Glomerular endothelial cell (primary cell): ENCODE measurements at places on chromosomes 16 and 17.

DNA sequence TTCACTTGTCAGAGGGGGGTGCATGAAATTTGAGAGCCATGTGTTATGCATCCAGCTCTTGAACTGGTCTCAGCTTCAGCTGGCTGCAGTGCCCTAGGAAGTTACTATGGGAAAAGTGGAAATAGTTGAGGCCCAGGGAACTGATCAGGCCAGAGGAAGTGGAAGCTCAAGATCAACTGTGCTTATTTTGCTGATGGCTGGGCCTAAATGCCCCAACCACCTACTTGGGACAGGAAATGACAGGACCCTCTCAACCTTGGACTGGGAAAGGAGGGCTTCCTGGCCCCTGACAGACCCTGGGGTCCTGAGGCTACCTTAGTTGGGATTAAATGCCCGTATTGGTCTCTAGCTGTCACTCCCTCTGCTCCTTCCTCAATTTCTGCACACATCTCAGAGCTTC is 1.2 kb upstream of the TAOK2 start:
- no peak for DNase-seq

DNA sequence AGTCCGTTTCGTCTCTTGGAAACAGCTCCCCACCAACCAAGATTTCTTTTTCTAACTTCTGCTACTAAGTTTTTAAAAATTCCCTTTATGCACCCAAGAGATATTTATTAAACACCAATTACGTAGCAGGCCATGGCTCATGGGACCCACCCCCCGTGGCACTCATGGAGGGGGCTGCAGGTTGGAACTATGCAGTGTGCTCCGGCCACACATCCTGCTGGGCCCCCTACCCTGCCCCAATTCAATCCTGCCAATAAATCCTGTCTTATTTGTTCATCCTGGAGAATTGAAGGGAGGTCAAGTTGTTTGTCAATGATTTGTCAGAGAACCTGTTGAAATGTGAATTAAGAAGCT is 48.2 kb downstream of the IL21R start:
- DNase-seq: no peak

GRCh38 chr16:6835941-6836340 is 496.7 kb upstream of the RBFOX1 start:
- DNase-seq: no peak

DNA sequence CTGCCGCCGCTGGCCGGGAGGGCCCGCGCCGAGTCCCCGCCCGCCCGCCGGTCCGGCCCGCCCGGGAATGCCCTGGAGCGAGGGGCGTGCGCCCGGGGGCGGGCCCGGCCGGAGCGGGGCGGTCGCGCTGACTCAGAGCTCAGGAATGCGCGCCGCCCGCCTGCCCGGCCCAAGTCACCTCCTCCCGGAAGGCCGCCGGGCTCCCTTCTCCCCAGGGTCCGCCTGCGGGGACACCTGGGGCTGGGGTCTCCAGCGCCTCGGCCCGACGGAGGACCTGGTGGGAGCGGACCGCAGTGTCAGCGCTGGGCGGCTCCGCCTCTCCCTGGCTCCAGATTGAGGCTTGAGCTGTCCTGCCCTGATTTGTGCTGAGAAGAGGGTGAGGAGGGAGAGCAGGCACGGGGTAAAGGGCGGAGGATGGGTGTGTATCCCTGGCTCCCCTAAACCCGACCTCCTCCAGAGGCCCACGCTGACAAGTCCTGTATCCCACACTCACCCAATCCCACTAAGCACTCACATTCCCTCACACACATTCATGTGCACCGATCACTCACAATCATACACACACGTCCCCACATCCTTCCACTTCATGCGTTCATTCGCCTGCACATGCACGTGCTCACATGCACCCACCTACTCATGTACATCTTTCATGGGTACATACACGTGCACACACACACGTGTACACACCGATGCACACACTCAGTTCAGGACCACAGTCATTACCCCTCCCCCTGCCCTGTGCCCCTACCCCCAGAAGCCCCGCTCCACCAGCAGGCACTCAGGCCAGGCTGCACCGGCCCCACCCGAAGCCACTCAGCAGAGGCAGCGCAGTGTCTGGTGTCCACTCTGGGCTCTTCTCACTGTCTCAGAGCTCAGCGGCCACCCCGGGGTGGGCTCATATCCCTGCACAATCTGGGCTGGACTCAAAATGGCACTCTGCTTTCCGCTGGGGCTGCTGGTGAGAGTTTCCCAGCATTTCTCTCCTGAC is at the start of gene RHBDF1:
TSS of gene RHBDF1 (minus strand) at position 71 of the 988 bp plus-strand sequence. CDS start 7,616 bp downstream, outside the sequence.
- no peak for DNase-seq

DNA sequence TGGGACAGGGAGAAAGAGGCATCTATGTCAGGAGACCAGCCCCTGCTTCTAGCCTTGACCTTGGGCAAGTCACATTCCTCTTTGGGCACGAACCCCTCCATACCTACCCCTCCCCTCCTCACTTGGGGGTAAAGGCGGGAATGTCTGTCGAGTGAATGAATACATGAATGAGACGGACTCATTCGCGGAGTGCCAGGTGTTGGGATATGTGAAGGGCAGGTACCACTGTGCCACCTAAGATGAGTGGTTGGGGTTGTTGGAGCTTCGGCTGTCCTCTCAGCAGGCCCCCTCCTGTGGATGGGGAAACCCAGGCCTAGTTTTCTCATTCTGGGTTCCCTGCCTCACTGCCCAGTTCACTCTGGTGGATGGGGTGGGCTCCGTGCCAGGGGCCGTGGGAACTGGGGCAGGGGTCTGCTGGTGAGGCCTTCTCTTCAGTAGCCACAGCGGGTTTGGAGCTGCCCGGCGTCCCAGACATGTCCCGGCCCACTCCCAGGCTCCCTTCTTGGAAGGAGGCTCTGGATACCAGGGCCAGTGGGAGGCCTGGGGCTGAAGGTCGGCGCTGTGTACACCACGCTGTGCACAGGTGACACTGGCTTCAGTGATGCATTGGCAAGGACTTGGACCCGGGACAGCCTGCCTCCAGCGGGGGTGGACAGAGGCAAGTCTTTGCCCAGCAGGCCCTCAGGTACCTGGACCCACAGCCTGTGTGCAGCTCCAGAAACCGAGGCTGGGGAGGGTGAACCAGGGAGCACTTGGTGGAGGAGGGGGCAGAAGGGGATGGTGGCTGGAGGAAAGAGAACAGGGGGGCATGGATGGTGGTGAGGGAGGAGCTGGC is 5.6 kb downstream of the GLIS2 start:
- DNase-seq: no peak

DNA sequence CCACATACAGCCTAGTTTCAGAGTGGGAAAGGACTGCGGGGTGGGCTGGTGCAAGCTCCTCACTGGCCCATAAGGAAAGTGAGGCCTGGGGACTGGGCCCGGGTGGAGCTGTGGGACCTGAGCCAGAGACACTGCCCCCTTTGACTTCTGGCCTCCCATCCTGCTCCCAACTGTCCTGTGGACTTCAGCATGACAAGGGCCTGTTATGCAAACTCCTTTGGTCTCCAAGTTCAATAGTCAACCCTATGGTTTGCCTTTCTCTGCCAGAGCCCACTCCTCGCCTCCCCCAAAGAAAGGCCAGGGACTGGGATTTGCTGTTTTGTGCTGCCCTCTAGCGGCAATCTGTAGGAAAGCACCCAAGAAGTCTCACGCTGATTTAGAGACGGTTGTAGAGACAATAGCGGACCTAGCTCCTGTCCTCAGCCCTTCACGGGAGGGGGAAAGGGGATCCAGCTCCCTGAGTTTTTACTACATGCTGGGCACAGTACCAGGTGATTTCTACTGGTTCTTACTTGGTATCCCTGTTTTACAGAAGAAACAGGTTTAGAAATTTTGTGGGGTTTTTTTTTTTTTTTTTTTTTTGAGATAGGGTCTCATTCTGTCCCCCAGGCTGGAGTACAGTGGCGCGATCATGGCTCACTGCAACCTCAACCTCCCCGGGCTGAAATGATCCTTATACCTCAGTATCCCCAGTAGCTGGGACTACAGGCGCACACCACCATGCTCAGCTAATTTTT is 1.2 kb upstream of the TLCD3B start:
- DNase-seq: no peak

- DNase-seq: no peak
Observed at GRCh38 chr17:17769869-17770631, 66.7 kb downstream of the SREBF1 start.

GRCh38 chr17:6476076-6476809 is 32.0 kb downstream of the PIMREG start:
- DNase-seq: no peak

DNA sequence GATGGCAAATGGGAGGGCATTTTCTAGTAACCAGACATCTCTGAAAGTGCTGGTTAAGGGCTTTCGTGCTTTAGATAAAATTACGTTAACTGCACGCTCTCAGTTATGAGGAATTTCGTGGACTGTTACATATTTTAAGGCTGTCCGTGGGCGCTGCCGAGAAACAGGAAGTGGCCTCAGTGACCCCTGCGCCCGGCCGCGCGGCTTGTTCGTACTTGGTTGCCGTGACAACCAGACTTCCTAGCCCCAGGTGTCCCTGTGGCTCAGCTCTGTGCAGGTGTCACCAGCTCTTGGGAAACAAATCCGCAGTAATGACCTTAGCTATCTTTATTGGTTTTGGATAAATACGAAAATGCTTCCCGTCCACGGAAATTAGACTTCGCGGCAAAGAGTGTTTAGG is 52.7 kb downstream of the LMF1 start:
- no peak for DNase-seq

GRCh38 chr17:77604301-77604972 is 354.1 kb upstream of the TNRC6C start:
- no peak for DNase-seq

GRCh38 chr16:27980919-27981700 is 82.4 kb downstream of the GSG1L start:
- DNase-seq: no peak

- no peak for DNase-seq
Observed at GRCh38 chr17:39099663-39100286, 51.7 kb downstream of the PLXDC1 start.

DNA sequence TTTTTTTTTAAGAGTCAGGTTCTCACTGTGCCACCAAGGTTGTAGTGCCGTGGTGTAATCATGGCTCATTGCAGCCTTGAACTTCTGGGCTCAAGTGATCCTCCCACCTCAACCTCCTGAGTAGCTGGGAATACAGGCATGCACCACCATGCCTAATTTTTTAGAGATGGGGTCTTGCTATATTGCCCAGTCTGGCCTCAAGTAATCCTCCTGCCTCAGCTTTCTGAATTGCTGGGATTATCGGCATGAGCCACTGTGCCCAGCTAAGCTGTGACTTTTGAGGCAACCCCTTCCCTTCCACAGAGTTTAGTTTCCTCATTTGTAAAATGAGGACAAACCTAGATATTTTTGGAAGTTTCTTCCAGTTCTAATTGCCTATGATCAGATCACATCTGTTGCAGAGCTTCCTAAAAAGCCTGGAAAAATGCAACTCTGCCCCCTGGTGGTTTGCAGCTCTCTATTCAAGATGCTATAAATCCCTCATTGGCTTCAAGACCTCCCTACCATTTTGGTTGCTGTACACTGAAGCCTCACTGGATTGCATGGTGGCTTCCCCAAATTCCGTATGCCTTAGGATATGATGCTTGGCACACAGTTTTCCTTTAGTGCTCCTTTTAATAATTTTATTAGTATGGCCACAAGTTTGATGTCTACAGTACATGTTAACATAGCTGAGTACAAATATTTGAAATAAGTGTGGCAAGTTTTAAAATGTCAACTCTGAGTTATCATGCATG is 19.3 kb downstream of the GDE1 start:
- DNase-seq: no peak

- no peak for DNase-seq
Observed at GRCh38 chr16:30377050-30377811, 2.6 kb downstream of the MYL11 start.

- no peak for DNase-seq
Observed at GRCh38 chr17:51165680-51166197, 472 bp upstream of the NME2 start.

- DNase-seq: no peak
Observed at GRCh38 chr17:33322063-33322462, 29.0 kb upstream of the ASIC2 start.
